A549 treated with dexamethasone at 1 μM for 4 hours (cell line): ENCODE measurements at places on chromosomes 2 and 18. TPM values are rescaled to one million over a fixed set of nuclear protein-coding genes. Genes with fewer than 3 reads are reported as not detected.

The TRIM43 gene
- total RNA-seq: 0.07 to 0.17 TPM (median 0.12 TPM) in 4 of 5 replicates, not detected in the other

The DCC gene
- not detected in 5 replicates for total RNA-seq

The ASB18 gene
- not detected in 5 replicates for total RNA-seq

The HAAO gene
- total RNA-seq: not detected in 5 replicates

The AQP12A gene
- total RNA-seq: not detected in 5 replicates

The TNFRSF11A gene
- total RNA-seq: 5.1 to 10.2 TPM (median 8.3 TPM) in 5 replicates

The ZNF407 gene
- 2.3 to 3.4 TPM (median 2.9 TPM) in 5 replicates for total RNA-seq

The PID1 gene
- 4.2 to 4.6 TPM (median 4.3 TPM) in 5 replicates for total RNA-seq

The STAT4 gene
- 3.9 to 5.7 TPM (median 4.8 TPM) in 5 replicates for total RNA-seq

The GAL3ST2 gene
- total RNA-seq: 0.15 to 0.27 TPM (median 0.25 TPM) in 5 replicates

The POTEI gene
- 0.01 TPM in 1 of 5 replicates, not detected in the others for total RNA-seq

The NAT8 gene
- total RNA-seq: not detected in 5 replicates

The CXCR1 gene
- total RNA-seq: not detected in 5 replicates

The NRBP1 gene
- total RNA-seq: 119 to 140 TPM (median 133 TPM) in 5 replicates

The CYTIP gene
- total RNA-seq: 0.04 to 0.25 TPM (median 0.05 TPM) in 3 of 5 replicates, not detected in the others

The DSG2 gene
- 45.6 to 69.2 TPM (median 64.0 TPM) in 5 replicates for total RNA-seq

The ITGB6 gene
- 0.35 to 1.2 TPM (median 0.60 TPM) in 5 replicates for total RNA-seq

The MAL gene
- 0.11 to 0.32 TPM (median 0.24 TPM) in 4 of 5 replicates, not detected in the other for total RNA-seq

The PLEKHH2 gene
- 1.3 to 3.1 TPM (median 2.2 TPM) in 5 replicates for total RNA-seq

The TUBA3E gene
- total RNA-seq: 4.4 to 6.3 TPM (median 5.5 TPM) in 5 replicates

The SKOR2 gene
- not detected in 5 replicates for total RNA-seq

The RGPD4 gene
- total RNA-seq: 0.02 to 0.07 TPM (median 0.04 TPM) in 5 replicates

The GRHL1 gene
- 0.72 to 1.5 TPM (median 1.1 TPM) in 5 replicates for total RNA-seq

The GPR35 gene
- total RNA-seq: 0.32 to 0.83 TPM (median 0.68 TPM) in 5 replicates

The IMPA2 gene
- total RNA-seq: 79.5 to 101 TPM (median 92.6 TPM) in 5 replicates

The GNLY gene
- 0.21 to 0.44 TPM (median 0.30 TPM) in 5 replicates for total RNA-seq

The MARCO gene
- 0.08 to 0.19 TPM (median 0.15 TPM) in 3 of 5 replicates, not detected in the others for total RNA-seq

The RAD51AP2 gene
- total RNA-seq: not detected in 5 replicates

The OXER1 gene
- not detected in 5 replicates for total RNA-seq

The TBR1 gene
- 0.01 to 0.09 TPM (median 0.04 TPM) in 4 of 5 replicates, not detected in the other for total RNA-seq

The PJVK gene
- 1.1 to 1.9 TPM (median 1.6 TPM) in 5 replicates for total RNA-seq

The TUBB8B gene
- 0.12 TPM in 1 of 5 replicates, not detected in the others for total RNA-seq

The CEP76 gene
- 5.3 to 6.3 TPM (median 5.6 TPM) in 5 replicates for total RNA-seq

The SRD5A2 gene
- total RNA-seq: 0.02 to 0.05 TPM (median 0.02 TPM) in 5 replicates

The TLX2 gene
- 0.17 to 0.31 TPM (median 0.21 TPM) in 5 replicates for total RNA-seq

The FEV gene
- 0.20 TPM in 1 of 5 replicates, not detected in the others for total RNA-seq

The ST6GAL2 gene
- total RNA-seq: 12.0 to 19.3 TPM (median 14.1 TPM) in 5 replicates

The GLI2 gene
- 15.0 to 31.4 TPM (median 28.8 TPM) in 5 replicates for total RNA-seq

The DSC1 gene
- total RNA-seq: not detected in 5 replicates

The ZNF512 gene
- total RNA-seq: 18.2 to 21.6 TPM (median 19.3 TPM) in 5 replicates

The C2orf80 gene
- not detected in 5 replicates for total RNA-seq

The REG3G gene
- total RNA-seq: not detected in 5 replicates

The DSC2 gene
- 0.64 to 1.1 TPM (median 1.0 TPM) in 5 replicates for total RNA-seq

The EIF2B4 gene
- 51.5 to 60.8 TPM (median 57.1 TPM) in 5 replicates for total RNA-seq

The EFHD1 gene
- 3.5 to 5.1 TPM (median 4.9 TPM) in 5 replicates for total RNA-seq
